ENCODE measurements at places on chromosomes 7 and 10.

- no peak for DNase-seq
Measured at GRCh38 chr10:133123746-133124356, 36.1 kb downstream of the ADGRA1 start.

DNA sequence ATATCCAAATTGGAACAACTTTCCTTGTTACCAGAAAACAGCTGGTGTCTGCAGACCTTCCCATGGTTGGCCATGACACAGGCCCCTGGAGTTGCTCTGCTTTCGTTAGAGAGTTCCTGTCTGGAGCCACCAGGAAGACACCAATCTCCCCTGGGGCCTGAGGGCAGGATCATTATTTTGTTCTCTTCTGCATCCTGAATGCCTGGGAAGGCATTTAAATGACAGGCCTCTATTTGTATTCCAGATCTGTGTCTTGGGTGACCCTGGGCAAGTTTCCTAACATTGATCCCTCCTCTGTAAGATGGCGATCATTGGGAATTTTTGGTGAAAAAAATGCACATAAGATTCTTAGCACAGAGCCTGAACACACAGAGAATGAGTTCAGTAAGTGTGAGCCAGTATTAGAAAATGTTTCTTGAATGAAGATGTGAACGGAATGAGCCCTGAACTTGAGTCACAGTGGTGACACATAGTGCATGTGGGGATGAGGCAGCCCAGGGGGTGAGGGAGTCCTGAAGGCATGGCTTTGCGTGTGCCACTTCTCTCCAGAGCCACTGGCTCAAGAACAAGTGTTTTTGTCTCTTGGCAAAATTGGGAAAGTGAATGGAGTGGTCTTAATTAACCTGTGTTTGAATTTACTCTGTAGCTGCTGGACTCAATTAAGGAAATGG lies 28.4 kb downstream of the BMPER start:
- DNase-seq, result no peak

DNA sequence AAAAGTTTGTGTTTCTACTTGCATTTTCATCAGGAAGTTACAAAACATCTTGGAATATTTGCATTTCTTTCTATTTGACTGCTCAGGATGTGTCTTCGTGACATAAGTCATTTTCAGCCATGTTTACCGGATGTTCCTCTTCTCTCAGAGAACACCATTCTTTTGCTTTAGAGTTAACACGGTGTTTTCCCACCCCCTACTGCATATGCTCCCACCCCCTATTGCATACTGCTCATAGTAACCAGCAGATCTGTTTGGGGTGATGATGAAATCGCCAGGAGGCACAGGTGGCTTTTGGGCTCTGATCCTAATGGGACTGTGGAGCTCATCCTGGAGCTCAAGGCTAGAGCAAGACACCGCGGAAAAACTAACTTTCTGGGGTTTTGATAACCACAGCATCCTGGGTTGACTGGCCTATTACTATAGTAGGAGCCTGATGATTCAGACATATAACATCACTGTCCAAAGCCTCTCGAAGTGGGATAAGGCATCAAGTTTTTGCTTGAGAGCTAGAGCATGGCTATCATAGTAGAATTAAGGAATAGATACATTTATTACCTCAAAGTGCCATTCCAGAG lies 65.1 kb upstream of the BET1 start:
- DNase-seq, result no peak

DNA sequence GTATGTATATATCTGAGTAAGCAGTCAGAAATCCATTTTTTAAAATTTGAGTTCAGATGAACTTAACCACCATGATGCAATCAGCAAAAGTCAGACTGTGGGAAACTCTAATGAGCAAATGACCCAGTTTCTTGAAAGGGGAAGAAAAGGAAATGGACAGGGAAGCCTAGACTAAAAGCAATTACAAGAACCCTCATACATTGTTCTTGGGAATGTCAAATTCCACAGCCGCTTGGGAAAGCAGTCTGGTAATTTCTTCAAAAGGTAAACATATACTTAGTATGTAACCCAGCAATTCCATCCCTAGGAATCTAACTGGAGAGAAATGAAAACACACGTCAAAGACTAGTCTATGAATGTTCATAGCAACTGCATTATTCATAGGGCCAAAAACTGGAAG lies 16.4 kb upstream of the FOXK1 start:
- no peak for DNase-seq

DNA sequence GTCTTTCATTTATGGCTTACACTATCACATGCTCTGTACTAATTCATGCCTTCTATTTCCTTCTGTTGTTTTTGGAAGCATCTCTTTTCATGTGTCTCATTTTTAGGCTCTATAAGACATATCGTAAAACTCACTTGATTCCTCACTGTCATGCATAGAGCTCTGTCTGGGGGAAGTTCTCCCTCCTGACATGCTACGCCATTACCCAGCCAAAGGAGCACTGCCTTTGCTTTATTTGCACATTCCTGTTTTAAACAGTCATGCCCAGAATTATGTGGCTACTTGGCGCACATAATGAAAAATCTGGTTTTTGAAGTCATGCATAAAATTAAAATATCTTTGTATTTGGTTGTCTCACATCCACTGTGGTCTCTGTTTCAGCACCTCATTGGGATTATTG lies 17.6 kb upstream of the AKR1C3 start:
- DNase-seq, result no peak

- DNase-seq, result no peak
Measured at GRCh38 chr7:42572561-42572960, 335.6 kb upstream of the GLI3 start.

DNA sequence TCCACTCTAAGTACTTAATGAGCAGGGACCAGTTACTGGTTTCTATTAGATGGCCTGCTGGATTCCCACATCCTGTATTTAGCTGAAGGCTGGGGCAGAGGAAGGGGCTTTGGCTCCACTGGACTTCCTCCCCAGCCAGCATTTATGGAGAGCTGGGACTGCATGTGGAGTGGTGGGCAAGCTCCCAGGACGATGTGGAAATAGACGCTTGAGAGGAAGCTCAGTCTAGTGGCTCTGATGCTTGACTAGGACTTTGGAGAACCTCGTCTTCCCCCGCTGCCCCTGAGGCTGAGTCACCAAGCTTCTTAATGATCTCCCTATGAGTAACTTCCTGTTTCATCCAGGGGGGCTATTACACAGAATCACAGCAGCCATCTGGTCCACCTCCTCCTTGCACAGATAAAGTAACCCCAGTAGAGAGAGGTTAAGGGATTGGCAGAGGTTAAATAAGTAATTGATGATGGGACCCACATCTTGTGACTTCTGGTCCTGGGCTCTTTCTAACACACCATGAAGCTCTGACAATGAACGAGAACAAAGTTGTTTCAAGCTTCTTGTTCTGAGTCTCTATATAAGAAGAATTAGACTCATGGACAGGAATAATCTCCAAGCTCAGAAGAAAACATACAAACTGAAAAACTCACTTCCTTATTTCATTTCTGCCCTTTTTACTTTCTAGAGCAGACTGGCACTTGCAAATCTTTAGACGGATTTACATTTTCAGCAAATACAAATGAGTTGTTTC lies 126.2 kb downstream of the PRPF18 start:
- DNase-seq, result peak; percentile 91

DNA sequence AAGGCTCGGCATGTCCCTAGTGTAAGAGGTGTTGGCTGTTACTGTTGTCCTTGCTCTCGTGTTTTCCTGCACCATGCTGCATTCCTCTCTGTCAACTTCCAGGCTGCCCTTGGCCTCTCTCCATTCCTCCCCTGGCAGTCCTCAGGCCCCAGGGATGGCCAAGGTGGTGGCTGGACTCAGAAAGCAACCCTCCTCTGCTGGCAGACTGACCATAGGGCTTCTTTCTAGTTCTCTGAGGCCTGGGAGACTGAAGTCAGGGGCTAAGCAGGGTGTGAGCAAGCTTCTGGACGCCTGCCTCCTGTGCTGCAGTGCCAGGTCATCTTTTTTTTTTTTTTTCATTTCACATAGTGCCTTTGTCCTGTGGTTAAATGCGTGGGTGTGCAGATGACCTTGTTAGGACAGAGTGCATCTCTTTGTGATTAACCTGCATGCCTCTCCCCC lies 72.0 kb downstream of the GOLGA7B start:
- no peak for DNase-seq

GRCh38 chr7:139634087-139634486 lies 110.6 kb downstream of the CLEC2L start:
- DNase-seq, result no peak

GRCh38 chr10:90816466-90816865 lies 41.4 kb downstream of the HTR7 start:
- DNase-seq, result no peak

GRCh38 chr7:84216472-84216871 lies 21.9 kb upstream of the SEMA3A start:
- DNase-seq, result no peak

GRCh38 chr7:102874966-102875365 lies 37.8 kb upstream of the LRRC17 start:
- DNase-seq, result no peak

DNA sequence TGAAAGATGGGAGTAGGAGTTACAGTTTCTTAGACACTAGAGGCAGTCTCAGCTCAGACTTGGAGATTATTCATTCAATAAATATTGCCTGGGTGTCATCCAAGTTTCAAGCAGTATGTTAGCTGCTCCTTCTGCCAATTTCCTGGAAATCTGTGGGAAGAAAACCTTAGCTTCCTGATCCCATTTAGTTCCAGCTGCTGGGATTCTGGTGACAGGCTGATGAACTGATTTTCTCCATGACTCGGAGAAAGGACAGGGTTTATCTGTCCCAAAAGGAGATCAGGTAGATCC lies 95.8 kb downstream of the CLEC2L start:
- no peak for DNase-seq

GRCh38 chr7:144656965-144657517 lies 178.8 kb downstream of the TPK1 start:
- no peak for DNase-seq

DNA sequence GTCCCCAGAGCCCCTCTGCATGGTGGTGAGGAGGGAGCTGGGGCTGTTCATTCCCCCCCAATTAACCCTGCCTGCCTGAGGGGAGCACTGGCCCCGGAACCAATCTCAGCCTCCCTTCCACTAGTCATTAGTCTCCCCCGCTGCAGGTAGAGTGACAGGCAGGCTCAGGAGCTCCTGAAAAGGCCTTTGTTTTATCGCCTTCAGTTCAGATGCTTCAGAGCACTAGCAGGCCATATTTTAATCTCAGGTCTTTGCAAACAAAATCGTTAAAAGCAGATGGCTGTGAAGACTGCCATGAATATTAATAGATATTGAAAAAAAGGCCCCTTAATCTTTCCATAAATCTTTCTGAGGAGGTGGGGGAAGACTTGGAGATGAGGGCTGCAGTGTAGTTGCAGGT lies 250.7 kb downstream of the RPS24 start:
- DNase-seq, result no peak

DNA sequence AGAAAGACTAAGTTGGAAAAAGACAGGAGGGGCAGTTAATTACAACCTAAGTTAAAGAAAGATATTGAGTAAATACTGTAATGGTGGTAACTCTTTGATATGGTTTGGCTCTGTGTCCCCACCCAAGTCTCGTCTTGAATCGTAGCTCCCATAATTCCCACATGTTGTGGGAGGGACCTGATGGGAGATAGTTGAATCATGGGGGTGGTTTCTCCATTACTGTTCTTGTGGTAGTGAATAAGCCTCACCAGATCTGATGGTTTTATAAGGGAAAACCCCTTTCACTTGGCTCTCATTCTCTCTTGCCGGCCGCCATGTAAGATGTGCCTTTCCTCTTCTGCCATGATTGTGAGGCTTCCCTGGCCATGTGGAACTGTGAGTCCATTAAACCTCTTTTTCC lies 143.8 kb downstream of the GRK5 start:
- no peak for DNase-seq

GRCh38 chr7:2921653-2922347 lies 77.7 kb upstream of the GNA12 start:
- DNase-seq, result no peak

DNA sequence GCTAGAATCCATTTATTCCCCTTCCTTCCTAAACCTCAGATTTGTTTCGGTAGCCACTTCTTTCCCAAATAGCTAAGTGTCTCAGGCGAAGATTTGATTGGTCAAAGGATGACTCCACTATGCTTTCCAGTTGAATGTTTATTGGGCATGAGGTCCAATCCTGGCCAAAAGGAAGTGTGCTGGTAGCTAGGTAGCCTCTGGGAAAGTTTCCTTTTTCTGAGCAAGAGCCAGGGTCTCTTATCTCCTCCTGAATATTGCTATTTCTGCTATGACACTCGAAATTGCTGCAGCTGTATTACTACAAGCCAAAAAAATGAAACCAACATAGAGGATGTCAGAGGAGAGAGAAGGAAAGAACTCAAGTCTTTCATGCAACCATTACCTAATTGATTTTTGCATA lies 53.4 kb upstream of the MKX start:
- DNase-seq, result no peak

DNA sequence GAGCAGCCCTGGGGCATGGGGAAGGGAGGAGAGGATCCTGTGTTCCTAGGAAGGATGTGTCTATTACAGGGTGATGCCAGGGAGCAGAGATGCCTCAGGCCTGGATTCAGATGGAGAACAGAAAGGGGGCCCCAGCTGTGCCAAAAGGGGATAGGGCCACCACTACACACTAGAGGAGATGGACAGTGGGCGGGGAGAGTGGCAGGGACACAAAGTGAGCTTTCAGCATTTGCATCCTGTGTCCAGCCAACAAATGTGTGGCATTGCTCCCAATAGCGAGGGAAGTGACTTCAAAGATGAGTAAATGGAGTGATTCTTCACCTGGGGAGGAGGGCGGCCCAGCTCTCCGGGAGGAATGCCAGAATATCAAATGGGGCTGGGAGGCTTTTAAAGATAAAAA lies 64.9 kb upstream of the WAPL start:
- DNase-seq, result no peak

DNA sequence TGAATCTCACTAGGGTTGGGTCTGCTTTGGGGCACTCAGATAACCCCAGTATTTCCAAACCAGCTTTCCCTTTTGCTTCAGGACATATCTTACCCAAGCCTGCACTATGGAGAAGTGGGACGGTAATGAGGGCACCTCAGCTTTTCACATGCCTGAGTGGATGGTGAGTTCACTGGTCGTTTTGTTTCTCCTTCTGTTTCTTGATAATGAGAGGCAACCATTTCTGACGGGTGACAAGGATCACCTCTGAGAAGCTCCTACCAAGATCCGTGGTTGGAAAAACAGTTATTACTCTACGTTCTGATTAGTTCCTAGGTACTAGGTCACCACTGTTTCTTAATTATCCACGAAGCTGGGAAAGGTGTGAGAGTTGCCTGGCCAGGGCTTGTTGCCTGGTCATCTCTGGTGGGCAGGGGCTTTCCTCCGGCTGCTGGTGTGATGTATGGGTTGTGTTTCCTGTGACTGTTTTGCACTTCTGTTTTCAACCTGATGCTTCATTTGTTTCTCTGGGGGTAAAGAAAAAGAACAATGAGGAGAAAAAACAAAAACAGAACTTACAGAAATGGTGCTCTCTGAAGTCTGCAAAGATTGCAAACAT lies 65.7 kb upstream of the STRIP2 start:
- no peak for DNase-seq

DNA sequence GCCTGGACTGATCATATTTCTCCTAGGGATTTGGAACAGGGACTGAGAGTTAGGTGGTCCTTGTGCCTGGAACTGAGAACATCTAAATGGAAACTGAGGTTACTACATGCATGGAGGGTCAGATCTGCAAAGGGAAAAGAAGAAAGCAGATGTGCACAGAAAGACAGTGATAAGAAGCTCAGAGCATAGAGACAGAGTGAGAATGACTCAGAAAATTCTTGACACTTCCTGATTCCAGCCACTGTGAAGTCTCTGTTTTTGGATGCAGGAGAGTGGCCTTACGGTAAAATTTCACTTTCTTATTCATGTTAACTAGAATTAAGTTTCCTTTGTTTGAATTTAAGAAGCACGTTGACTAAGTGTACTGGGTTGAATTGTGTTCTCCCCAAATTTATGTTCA lies 241.7 kb downstream of the TMEM26 start:
- no peak for DNase-seq

Data from pulmonary artery endothelial cell (primary cell).